ENCODE measurements at places on chromosomes 6 and 20. TPM values are rescaled to one million over a fixed set of nuclear protein-coding genes. Genes with fewer than 3 reads are reported as not detected.

DNA sequence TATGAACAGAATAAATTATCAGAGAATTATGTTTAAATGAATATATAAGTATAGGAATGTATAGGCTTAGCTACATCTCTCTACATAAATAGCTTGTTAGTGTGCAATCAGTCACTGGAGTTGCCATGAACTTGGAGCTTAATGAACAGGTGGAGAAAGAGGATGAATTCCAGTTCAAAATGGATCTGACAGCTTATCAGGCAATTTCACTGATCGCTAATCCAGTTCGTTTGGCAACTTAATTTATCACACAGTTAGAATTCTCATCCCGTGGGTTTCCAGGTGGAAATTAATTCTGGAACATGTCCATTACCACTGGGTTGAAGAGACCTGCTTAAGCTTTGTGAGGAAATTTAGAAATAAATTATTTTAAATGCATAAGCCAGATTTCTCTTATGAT lies 118.1 kb downstream of the MACROD2 start:
- H3K4me1 ChIP-seq = no peaks in the 10 kb centered on the region
- H3K27me3 ChIP-seq = peaks cover 3% of the 10 kb centered on the region
- H3K4me3 ChIP-seq = no peak overlapping the region

DNA sequence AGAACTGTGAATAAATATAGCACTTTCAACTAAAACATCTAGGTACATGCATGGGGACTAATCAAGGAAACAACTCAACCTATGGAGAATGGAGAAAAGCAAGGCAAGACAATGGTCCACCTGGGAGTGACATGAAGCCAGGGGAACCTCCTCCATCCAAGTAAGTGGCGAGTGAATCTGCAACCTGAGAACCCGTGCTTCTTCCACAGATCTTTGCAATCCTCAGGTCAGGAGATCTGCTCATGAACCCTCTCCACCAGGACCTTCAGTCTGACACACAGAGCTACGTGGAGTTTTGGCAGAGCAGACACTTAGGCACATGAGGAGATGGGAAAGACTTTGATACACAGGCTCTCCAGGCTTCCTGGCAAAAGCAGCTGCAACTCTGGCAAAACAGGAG lies 58.8 kb upstream of the KHDRBS2 start:
- no peak for DNase-seq
- H3K27ac ChIP-seq = no peak overlapping the region
- no peaks in the 10 kb centered on the region for H3K4me1 ChIP-seq
- H3K27me3 ChIP-seq = no peaks in the 10 kb centered on the region

- peak overlapping the region; percentile 15 for H3K4me3 ChIP-seq
- H3K27ac ChIP-seq = no peak overlapping the region
- H3K4me1 ChIP-seq = peaks cover 11% of the 10 kb centered on the region
Observed at GRCh38 chr6:26501482-26501986, 1.4 kb downstream of the BTN1A1 start.

FAM209B gene
- 0.55 TPM for total RNA-seq

DNA sequence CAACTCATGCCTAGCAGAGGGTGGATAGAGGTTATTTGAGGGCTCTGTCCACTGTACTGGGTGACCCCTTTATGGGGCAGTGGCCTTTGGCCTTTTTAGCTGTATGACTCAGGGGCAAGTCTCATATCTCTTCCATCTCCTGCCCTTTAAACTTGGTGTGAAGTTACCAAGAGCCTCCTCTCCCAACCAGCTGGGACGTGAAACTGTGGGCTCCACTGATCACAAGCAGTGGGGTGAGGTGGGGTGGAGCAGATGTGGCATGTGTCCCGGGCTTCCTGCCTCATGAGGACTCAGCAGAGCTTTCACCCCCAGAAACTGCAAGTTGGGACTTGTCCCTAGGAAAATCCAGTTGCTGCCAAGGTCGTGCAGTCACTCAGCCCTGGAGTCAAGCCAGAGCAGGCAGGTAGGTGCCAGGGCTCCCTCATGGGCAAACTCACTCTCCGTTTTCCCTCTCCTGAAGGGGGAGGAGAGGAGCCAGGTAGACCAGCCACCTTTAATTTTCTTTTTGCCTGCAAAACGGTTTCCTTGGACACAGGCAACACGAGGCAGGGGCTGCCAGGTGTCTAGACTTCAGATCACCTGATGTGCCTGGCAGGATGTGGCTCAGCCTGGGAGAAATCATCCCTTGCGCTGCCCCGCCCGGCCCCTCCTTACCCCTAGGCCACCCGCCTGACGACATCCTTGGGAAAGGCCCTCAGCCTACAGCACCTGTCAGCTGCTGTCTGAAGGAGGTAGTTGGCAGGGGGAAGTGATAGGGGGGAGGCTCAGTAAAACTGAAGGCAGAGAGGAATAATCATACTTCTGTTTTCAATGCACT lies 4.0 kb downstream of the CDKN1A start:
- H3K36me3 ChIP-seq = no peaks in the 10 kb centered on the region
- H3K4me1 ChIP-seq = peaks cover 21% of the 10 kb centered on the region

GRCh38 chr6:36095497-36096391 lies 34.6 kb upstream of the MAPK13 start:
- peaks cover 6% of the 10 kb centered on the region for H3K4me1 ChIP-seq
- H3K27me3 ChIP-seq = no peaks in the 10 kb centered on the region
- no peak overlapping the region for H3K27ac ChIP-seq
- no peak for DNase-seq
- peaks cover 5% of the 10 kb centered on the region for H3K36me3 ChIP-seq
- no peak overlapping the region for H3K4me3 ChIP-seq

DNA sequence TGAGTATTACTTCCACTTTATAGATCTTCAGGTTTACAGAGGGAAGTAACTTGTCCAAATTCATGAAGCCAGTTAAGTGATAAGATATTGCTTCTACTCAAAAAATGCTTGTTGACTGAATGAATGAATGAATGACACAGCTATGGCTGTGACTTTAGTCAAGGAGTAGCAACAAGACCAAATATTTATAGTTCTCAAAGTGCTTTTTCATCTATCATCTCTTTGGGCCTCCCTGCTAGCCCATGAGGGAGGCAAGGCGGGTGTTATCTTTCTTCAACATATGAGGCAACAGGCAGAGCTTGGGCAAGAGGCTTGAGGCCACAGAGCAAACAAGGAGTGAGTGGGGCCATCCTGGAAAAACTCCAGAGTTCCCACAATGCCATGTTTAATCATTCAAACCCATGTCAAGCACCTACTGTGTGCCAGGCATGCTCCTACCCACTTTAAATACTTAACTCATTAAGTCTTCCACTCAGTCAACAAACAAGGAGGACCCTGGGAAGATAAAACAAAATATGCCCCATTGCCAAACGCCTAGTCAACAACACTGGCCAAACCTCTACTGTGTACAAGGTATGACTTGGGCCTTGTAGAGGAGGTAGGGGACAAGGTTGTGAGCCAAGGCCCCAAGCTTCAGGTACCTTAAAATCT lies 15.9 kb downstream of the BCL2L1 start:
- DNase-seq = no peak
- no peaks in the 10 kb centered on the region for H3K27me3 ChIP-seq
- no peak overlapping the region for H3K4me3 ChIP-seq
- H3K27ac ChIP-seq = no peak overlapping the region
- peaks cover 14% of the 10 kb centered on the region for H3K36me3 ChIP-seq

GRCh38 chr6:52526634-52527033 lies 50.2 kb downstream of the TRAM2 start:
- no peaks in the 10 kb centered on the region for H3K27me3 ChIP-seq
- DNase-seq = no peak
- no peaks in the 10 kb centered on the region for H3K36me3 ChIP-seq
- H3K4me3 ChIP-seq = no peak overlapping the region
- H3K27ac ChIP-seq = no peak overlapping the region

GRCh38 chr6:87364602-87365252 lies 20.1 kb downstream of the C6orf163 start:
- H3K27me3 ChIP-seq = no peaks in the 10 kb centered on the region
- DNase-seq = no peak
- H3K27ac ChIP-seq = no peak overlapping the region
- no peaks in the 10 kb centered on the region for H3K4me1 ChIP-seq

DNA sequence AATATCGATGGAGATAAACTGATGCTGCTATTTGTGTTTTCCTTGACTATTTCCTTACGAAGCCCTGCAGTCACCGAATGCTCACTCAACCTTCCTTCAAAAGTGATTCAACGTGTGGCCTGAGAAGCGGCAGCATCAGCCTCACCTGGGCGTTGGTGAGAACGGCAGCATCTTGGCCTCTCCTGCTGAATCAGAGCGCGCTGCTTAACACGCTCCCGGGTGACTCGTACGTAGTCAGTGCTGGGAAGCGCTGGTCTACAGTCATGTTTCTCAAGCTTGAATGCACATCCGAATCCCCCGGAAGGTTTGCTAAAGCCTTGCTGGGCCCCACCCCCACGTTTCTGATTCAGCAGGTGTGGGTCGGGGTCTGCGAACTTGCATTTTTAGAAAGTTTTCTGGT lies 214.1 kb upstream of the RREB1 start:
- H3K36me3 ChIP-seq = no peaks in the 10 kb centered on the region
- no peak for DNase-seq
- no peak overlapping the region for H3K4me3 ChIP-seq
- peaks cover 6% of the 10 kb centered on the region for H3K4me1 ChIP-seq

SCRT2 gene
- total RNA-seq = 4.1 TPM

DNA sequence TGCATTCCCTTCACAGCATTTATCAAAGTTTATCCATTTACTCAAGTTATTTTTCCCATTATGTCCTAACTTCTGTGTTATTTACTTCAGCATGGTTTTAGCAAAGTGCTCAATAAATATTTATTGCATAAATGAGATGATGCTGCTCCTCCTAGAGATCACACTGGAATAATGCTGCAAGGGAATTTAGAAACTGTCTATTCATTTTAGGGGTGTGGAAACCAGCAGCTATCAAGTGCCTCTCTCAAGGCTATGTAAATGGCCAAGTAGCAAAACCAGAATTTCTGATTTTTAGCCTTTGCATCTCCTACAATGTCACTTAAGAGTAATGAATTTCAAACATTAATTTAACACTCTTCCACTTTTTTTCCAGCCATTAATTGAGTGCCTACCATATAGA lies 316.2 kb downstream of the COL12A1 start:
- H3K27ac ChIP-seq = no peak overlapping the region
- peaks cover 26% of the 10 kb centered on the region for H3K4me1 ChIP-seq
- no peaks in the 10 kb centered on the region for H3K27me3 ChIP-seq
- peaks cover 3% of the 10 kb centered on the region for H3K36me3 ChIP-seq
- no peak for DNase-seq
- H3K4me3 ChIP-seq = no peak overlapping the region

DNA sequence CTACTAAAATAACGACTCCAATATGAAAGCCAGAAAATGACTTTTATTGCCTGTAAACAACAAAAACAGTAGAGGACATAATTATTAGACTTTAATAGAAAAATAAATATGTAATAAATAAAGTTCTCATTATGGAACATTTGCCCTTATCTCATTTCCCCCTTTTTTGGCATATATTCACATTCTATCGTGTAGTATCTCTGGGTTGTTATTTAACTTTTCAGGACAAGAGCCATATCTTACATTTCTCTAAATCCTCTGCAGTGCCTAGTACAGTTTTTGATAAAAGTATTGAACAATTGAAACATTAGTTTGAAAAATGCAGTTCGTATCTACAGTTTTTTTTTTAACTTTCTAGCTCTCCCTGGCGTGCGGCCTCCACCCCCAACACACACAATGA lies 442.0 kb upstream of the SOX4 start:
- peak overlapping the region; percentile 16 for H3K27ac ChIP-seq
- H3K4me3 ChIP-seq = no peak overlapping the region
- no peak for DNase-seq
- peaks cover 41% of the 10 kb centered on the region for H3K4me1 ChIP-seq
- no peaks in the 10 kb centered on the region for H3K36me3 ChIP-seq
- H3K27me3 ChIP-seq = no peaks in the 10 kb centered on the region

DNA sequence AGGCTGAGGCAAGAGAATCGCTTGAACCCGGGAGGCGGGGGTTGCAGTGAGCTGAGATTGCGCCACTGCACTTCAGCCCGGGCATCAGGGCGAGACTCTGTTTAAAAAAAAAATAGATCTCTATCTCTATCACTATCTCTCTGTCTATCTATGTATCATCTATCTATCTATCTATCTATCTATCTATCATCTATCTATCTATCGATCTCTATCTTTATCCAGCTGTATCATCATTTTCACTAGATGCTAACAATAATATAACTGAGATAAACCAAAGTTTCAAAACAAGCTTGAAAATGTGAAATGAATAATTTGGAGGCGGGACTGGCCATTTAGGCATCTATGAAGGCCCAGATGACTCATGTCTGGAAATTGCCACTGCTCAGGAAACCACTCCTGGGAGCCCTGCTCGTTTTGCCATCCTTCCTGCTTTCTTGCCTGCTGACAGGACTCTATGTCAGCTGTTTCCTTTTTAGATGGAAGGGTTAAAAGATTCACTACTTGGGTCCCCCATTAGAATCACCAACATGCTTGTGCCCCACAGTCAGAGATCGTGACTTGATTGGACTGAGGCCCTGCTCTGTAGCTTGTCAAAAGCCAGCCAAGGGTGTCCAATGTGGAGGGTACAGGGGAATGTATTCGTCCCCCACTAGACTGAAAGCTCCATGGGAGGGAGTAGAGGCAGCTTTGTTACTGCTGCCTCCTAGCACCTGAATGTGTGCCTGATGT lies 61.7 kb downstream of the UTRN start:
- no peak overlapping the region for H3K27ac ChIP-seq
- no peaks in the 10 kb centered on the region for H3K36me3 ChIP-seq
- DNase-seq = no peak
- H3K27me3 ChIP-seq = no peaks in the 10 kb centered on the region

- peaks cover 4% of the 10 kb centered on the region for H3K4me1 ChIP-seq
- H3K4me3 ChIP-seq = no peak overlapping the region
- H3K36me3 ChIP-seq = peaks cover 3% of the 10 kb centered on the region
Observed at GRCh38 chr6:56899311-56899710, 55.6 kb upstream of the BEND6 start.

DNA sequence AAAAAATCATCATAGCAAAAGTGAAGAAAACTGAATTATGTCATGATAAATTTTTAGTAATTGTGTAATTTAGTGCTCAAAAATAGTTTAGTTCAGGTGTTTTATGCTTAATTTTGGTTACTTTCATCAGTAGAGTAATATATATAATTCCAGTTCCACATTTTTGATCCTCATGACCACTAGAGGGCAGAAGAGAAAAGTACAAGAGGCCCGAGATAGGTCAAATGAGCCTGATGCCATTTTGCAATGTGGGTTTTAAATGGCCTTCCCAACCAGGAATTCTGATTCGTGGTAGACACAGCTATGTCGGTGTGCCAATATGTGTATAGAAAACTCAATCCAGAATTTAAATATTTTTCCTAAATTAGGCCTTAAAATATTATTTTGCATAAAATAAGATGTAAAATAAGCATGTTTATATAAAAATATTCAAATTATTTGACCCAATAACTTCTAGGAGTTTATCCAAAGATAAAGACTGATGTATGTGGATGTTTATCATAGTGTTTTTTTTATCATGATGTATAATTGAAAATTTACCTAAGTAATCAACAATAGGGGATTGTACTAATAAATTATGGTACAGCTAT lies 159.7 kb upstream of the RPS6KA2 start:
- peaks cover 3% of the 10 kb centered on the region for H3K4me1 ChIP-seq
- no peak overlapping the region for H3K27ac ChIP-seq

DNA sequence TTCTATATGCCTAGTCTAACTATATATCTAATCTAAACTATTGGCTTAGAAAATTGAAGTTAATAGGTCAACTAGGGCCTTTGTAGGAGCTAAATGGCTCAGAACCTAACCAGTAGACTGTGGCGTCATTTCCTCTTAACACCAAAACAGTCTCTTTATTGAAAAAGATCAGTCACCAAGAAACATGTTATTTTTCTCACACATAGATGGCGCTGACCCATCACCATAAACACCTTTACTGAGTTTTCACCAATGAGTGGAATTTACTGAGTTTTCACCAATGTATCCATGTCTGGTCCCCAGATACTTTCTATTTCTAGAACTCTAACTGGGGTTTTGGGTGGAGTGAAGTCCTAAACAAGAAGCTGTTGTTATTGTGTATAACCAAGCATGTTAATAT lies 636.0 kb downstream of the BCKDHB start:
- no peak overlapping the region for H3K27ac ChIP-seq
- no peaks in the 10 kb centered on the region for H3K36me3 ChIP-seq
- H3K27me3 ChIP-seq = no peaks in the 10 kb centered on the region
- H3K4me3 ChIP-seq = no peak overlapping the region
